ENCODE measurements at places on chromosomes 5 and 9.

GRCh38 chr9:29289365-29289764, 1716.1 kb upstream of the C9orf72 start:
- no peak for DNase-seq

GRCh38 chr5:137497396-137498290, 1.5 kb downstream of the SPOCK1 start:
- no peak for DNase-seq

GRCh38 chr5:68134669-68135313, 80.8 kb upstream of the PIK3R1 start:
- no peak for DNase-seq

DNA sequence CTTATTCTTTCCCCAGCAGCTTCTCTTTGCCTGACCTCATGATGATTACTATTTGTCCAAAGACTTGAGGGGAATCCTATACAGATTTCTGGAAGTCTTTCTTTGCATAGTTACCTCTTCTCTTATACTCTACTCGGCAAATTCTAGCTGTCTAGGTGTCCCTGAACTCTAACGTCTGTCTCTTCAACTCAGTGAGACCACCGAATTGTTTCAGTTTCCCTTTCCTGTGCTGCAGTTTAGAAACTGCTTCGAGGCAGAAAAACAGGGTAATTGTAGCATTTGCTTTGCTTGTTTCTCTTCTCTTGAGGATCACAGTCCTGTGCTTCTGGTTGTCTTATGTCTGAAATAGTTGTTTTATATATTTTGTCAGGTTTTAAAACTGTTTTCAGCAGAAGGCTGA, 14.8 kb downstream of the LVRN start:
- DNase-seq, result no peak

- no peak for DNase-seq
Measured at GRCh38 chr5:177449140-177450061, 2.8 kb downstream of the PRR7 start.
